ENCODE measurements at places on chromosomes 12 and 14.

- DNase-seq = no peak
Observed at GRCh38 chr14:23481979-23482822, 12.7 kb downstream of the NGDN start.

DNA sequence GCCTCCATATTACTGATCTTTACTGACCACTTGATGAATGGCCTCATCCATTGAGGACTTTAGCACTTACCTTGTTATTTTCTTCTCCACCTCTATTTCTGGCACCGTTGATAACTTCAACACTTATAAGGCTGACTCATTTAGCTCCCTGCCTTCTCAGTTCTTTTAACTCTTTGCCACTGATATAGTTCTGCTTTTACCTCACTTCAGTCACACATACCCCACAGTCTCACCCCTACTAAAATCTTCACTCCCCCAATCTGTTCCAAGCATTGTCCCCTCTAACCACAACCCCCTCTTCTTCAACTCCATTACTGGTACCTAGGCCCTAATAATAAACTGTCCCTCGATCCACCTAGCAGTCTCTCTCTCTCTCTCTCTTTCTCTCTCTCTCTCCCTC, 141.0 kb downstream of the PAH start:
- DNase-seq = no peak

- no peak for DNase-seq
Observed at GRCh38 chr14:91985521-91986255, 38.2 kb upstream of the FBLN5 start.

DNA sequence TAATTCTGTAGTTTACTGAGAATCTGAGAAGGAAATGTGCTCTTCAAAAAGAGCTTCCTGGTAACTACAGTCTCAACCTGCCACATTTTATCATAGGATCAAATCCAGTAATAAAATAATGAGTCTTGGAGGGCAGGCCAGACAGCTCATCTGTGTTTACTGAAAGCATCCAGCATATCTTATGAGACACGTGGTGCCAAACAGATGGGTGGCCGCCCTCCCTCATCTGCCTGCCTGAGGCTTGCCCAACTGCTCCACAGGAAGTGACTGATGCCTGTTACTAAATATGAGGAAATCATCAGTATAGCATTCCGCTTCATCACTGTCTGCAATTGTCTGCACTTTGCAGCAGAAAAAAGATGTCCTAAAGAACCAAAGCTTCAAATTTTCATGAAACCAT, 13.5 kb downstream of the DHRS7 start:
- DNase-seq = no peak

- no peak for DNase-seq
Observed at GRCh38 chr14:92514844-92515514, 1.4 kb downstream of the RIN3 start.

DNA sequence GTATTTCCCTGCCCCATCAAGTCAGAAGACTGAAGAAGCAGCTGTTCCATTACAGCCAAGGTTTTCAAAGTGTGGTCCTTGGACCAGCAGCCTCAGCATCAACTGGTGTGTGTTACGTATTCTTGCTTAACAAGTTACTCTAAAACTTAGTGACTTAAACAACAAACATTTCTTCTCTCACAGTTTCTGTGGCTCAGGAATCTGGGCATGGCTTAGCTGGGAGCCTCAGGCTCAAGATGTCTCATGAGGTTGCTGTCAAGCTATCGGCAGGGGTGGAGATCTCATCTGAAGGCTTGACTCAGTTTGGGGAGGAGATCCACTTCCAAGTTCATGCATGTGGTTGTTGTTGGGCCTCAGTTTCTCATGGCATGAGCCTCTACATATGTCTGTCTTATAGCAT, 174.5 kb downstream of the KTN1 start:
- DNase-seq = no peak

DNA sequence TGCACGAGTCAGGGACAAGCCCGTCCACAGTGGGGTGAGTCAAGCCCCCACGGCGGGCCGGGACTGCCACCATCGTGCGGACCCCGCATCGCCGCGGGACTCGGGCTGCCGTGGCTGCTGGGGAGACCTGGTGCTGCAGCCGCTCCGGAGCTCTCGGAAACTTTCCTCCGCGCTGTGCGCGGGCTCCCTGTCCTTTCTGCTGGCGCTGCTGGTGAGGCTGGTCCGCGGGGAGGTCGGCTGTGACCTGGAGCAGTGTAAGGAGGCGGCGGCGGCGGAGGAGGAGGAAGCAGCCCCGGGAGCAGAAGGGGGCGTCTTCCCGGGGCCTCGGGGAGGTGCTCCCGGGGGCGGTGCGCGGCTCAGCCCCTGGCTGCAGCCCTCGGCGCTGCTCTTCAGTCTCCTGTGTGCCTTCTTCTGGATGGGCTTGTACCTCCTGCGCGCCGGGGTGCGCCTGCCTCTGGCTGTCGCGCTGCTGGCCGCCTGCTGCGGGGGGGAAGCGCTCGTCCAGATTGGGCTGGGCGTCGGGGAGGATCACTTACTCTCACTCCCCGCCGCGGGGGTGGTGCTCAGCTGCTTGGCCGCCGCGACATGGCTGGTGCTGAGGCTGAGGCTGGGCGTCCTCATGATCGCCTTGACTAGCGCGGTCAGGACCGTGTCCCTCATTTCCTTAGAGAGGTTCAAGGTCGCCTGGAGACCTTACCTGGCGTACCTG, 1.1 kb downstream of the PDE3A start:
- DNase-seq = no peak

DNA sequence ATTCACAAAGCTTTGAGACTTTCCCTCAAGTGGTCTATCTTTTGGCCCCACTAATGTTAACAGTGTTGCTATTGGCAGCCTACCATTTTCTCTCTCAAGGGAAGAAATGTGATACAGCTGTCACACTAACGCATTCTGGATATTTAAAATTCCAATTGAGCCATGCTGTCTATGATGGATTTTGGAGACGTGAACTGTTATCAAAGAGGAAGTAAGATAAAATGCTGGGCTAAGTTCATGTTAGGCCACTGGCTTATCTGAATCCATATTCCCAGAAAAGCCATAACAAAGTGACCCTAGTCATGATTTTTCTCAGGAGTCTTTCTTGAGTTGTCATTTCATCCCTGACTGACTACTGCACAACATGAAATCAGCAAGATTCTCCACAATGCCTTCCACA, 200.2 kb downstream of the PHLDA1 start:
- DNase-seq = no peak

DNA sequence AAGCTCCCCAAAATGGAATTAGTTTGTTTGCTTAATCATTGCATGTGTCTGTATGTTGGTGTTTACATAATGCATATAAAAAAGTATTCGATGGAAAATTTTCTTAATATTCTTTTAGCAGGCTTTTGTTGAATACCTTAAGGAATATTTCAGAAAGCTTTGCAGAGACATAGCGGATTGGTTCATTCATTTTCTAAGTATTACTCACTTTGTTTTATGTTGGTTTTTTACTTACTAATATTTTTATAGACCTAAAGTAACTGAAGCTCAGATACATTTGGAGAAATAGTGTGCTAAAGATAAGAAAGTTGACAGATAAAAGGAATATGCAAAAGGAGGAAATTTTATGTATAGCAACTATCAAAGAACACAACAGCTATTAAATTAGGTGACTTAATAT, 191.0 kb downstream of the ERC1 start:
- no peak for DNase-seq

- DNase-seq = no peak
Observed at GRCh38 chr12:26769611-26770010, 63.4 kb downstream of the ITPR2 start.

DNA sequence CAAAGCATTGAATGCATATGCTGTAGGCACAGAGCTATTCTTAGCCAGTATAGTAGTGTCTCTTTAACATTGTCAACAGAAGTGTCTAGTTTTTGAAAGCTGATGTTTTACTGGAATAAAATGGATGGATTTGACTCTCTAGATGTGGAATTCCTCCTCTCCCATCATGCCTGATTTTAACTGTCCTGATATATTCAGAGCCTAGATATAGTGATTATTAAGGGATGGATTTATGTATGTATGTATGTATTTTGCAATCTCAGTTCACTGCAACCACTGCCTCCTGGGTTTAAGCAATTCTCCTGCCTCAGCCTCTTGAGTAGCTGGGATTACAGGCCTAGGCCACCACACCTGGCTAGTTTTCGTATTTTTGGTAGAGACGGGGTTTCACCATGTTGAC, 144.8 kb upstream of the NAV3 start:
- DNase-seq = no peak
